ENCODE measurements at places on chromosomes 4 and X.

DNA sequence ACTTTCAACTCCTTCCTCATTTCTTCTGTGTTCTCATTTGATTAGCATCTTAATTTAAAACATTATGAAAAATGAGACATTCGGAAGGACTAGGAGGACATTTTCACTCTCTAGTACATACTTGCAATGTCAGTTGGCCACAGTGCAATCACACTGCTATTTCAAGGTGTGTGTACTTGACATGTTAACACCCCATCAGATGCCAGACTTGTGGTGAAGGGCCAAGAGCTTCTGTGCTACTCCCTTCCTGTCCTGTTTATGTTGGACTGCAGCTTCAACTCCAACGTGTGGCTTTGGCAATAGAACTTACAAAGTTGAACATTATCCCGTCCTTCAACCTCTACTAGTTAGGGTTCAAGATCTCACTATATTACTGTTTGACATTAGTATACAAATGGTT, 221.0 kb downstream of the PALLD start:
- peak; percentile 67 for DNase-seq

GRCh38 chr4:2136726-2137125, 77.6 kb downstream of the NAT8L start:
- no peak for DNase-seq

- peak; percentile 3 for DNase-seq
Observed at GRCh38 chrX:46837558-46838485, 979 bp downstream of the RP2 start.

DNA sequence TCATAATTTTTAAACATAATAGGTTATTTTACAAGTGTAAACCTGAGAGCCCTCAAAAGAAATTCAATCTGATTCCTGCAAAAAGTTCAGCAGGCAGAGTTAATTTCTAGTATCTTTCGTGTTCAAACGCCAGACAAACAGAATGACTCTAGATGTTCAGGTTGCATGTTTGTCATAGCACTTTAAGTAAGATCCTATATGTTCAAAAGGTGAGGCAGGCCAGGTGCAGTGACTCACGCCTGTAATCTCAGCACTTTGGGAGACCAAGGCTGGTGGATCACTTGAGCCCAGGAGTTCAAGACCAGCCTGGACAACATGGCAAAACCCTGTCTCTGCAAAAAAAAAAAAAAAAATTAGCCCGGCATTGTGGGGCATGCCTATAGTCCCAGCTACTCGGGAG, 1.1 kb upstream of the RASSF6 start:
- no peak for DNase-seq

DNA sequence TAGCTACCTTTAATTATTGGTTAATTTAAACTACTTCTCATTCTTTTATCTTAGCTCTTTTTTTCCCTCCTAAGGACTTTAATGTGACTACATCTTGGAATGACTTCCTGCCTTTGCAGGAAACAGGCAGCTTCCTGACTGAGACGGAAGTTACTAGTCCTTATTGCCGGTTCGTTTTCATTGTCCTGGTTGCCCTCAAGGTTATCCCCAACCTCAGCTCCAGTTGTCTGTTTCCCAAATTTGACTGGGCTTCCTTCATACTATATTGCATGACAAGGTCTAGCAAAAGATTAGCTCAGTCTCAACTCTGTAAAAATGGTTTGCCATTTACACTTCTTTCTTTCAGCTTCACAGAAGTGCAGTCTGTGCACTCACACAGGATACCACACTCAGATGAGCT, 109.9 kb upstream of the DDX53 start:
- DNase-seq = no peak

- no peak for DNase-seq
Observed at GRCh38 chr4:27218013-27218412, 357.4 kb downstream of the STIM2 start.

- DNase-seq = no peak
Observed at GRCh38 chr4:1038948-1039492, 27.6 kb downstream of the FGFRL1 start.

- no peak for DNase-seq
Observed at GRCh38 chrX:45258731-45259402, 58.2 kb upstream of the DIPK2B start.

GRCh38 chr4:68267433-68267944, 22.0 kb upstream of the TMPRSS11B start:
- DNase-seq = no peak

DNA sequence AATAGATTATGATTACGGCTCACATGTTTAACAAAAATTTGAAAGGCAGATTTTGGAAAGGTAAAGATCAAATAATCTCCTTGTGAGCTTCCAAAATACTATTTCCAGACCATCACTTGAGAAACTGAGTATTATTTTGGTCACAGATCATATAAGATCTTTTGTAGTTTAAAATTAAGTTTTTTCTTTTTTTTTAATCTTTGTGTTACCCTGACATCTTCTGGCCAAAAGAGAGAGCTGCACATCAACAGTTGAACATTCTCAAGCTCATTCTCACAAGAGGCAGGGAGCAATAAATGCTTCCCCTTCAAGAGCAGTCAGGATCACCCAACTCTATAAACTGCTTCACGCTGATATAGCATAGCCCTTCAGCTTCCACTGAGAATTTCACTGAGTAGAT, 15.9 kb downstream of the TMEM192 start:
- DNase-seq = peak; percentile 39

- DNase-seq = peak; percentile 95
Observed at GRCh38 chrX:118726887-118727685, at the start of gene IL13RA1. Gene IL13RA1, plus strand, starts transcription at chrX:118727606. Its CDS starts 33 bp downstream, at chrX:118727639.

DNA sequence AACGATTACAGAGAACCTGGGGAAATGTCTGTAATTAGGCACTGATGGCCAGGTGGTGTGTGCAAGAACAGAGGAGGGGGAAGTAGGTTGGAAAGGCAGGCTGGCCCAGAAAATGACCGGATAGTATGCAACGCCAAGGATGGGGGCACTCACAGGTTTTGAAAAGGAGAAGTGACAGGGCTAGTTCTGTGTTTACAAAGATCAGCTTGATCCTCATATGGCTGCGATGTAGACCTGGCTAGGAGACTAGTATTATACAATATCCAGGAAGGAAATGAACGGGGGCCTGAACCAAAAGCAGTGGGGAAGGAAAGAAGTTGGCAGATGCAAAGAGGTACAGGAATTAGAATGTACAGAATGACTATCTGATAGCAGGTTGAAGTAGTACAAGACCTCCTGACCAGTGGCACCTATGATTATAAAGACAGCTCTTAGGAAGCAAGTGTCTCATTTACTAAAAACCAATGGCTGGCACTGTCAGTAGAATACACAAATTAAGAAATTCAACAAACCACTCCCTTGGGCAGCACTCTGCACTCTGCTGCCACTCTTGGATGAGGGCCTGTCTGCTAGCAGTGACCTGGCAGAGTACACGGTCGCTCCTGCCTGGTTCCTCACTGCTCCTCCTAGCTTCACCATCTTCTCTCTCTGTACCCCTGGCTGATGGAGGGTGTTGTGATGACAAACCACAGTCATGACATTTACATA, 14.1 kb downstream of the MFAP3L start:
- no peak for DNase-seq

DNA sequence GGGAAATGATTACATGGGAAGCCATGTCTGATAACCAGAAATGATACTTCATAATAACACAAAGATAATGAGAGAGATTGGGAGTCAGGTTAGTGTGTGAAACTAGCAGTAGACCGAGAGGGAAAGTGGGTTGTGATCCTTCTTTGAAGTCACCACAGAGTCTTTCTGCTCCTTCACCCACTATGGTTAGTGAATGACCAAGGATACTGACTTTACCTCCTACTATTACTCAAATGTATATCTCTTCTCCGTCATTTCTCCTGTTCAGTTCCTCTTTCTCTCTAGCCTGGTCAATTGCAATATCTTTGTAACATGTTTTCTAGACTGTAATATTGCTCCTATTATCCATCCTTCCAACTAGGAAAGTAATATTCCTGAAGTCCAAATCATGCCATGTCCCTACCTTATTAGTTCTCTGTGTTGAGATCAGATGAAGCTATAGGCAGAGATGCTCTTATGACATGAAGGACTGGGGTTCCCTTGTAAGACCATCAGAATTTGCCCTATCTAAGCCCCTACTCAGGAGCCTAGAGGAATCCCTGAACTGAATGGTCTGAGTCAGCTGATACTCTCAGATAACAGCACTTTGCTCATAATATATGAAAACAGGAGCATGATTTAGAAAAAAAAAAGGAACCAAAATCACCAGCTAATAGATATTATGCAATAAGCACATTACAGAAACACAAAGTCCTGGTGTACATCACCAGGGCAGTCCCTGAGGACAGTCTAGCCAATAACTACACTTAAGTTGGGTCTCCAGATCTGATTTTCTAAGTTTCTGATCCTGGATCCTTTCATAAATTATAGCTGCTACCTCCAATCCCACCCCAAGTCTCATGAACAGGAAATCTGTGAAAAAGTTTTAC, 81.2 kb downstream of the SHROOM3 start:
- no peak for DNase-seq

DNA sequence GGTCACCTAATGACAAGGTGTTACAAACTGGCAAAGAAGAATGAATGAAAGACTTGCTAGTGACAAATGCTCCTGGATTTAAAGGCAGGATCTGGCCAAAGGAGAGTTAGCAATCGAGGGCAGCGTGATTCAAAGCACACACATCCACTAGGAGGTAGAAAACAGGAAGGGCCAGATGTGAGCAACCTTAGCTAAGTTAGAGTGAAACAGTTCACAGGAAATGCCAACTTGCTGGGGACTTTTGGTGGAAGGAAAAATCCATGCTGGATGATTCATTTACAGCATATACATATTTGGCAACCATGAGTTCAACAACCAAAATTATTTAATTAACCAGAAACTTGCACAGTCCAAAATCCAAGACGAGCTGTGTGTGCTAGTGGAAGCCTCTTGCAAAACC, 276.9 kb downstream of the PTTG2 start:
- no peak for DNase-seq

DNA sequence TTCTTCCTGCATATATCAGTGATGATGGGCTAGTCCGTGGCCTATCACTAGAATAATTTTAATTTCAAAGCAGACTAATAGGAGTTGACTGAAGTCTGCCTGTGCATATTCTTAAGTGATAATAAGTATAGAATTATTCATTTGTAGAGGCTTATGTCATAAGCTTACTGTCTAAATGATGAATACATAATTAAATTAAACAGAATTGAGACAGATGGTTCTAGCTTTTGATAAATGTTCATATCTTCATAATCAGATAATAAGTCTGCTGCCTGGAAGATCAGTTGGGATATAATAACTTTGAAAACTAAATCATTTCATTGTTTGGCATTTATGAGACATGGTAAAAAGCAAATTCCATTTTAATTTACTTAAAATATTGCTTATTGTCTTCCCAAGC, 1175.6 kb downstream of the TECRL start:
- DNase-seq = no peak

DNA sequence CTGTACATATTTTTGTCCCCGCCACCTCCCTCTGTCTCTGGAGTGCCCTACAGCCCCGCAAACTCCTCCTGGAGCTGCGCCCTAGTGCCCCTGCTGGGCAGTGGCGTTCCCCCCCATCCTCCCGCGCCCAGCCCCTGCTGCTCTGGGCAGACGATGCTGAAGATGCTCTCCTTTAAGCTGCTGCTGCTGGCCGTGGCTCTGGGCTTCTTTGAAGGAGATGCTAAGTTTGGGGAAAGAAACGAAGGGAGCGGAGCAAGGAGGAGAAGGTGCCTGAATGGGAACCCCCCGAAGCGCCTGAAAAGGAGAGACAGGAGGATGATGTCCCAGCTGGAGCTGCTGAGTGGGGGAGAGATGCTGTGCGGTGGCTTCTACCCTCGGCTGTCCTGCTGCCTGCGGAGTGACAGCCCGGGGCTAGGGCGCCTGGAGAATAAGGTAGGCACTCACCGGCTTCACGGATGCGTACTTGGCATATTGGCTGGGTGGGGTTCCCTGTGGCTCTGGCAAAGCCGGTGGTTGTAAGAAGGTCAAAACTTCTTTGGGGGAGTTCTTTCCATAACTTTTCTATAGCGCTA, 653 bp downstream of the HHIP start:
- DNase-seq = peak; percentile 68

- no peak for DNase-seq
Observed at GRCh38 chr4:112172180-112172579, 26.9 kb downstream of the FAM241A start.

DNA sequence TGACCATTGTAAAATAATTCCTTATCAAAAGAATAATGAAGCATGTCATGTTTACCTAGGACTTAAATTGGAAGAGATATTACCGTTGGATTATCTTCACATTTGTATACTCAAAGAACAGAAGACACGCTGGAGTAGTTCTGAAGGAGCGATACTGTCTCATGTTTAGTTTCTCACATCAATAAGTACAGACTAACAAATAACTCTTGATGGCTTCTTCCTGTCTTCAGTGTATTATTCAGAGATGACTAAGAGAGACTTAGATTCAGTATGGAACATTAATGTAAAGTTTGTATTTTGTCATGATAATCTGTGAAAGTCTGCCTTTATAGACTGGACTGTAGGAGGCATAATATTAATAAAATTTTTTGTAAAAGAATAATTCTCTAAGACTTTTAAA, 72.7 kb downstream of the SPRY1 start:
- DNase-seq = no peak

- no peak for DNase-seq
Observed at GRCh38 chr4:183470821-183471220, 26.4 kb downstream of the CDKN2AIP start.

DNA sequence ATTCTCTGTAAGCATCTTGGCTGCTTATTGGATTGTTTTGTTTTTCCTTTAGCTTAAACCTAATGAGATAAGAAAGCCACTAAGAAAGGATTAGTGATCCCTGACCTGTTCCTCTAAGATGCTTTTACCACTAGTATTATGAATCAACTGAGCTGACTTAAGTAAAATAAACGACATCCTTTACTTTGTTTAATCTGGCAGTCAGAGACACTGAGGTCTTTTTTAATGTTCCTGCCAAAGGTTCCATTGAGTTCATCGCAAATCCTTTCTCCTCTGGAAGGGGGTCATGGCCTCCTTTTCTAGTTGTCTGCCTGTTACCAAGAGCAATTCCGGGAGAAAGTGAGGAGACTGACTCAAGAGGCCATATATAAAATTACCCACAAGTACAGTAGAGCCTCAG, 1038.3 kb upstream of the SLIT2 start:
- DNase-seq = peak; percentile 25

DNA sequence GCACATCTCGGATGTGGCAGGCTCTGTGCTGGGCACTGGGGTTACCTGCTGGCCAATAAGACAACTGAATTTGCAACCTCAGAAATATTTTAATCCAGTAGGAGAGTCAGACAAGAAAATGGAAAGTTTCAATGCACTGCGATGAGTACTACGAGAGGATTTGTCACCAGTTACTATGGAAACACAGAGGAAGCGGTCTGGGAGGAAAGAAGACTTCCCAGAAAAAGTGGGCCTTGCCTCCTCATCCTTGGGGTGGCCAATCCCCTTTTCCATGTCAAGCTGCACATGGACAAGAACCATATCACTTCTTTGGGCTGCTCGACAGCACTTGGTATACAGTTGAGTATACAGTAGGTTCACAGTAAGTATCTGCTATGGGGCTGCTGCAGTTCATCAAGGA, 67.6 kb downstream of the FAM184B start:
- DNase-seq = no peak

GRCh38 chrX:119007189-119007770, 32.9 kb downstream of the LONRF3 start:
- no peak for DNase-seq
